Calu3 (cell line): ENCODE measurements at places on chromosomes 4 and X. TPM values are rescaled to one million over a fixed set of nuclear protein-coding genes. Genes with fewer than 3 reads are reported as not detected.

GRCh38 chrX:130060122-130061069 is 49.9 kb downstream of the ELF4 start:
- peak; percentile 91 for DNase-seq

- DNase-seq = no peak
These were observed 111.0 kb downstream of the PDE5A start for GRCh38 chr4:119517361-119518229.

- DNase-seq = no peak
These were observed 77.3 kb downstream of the SMIM20 start for GRCh38 chr4:25991340-25991739.

DNA sequence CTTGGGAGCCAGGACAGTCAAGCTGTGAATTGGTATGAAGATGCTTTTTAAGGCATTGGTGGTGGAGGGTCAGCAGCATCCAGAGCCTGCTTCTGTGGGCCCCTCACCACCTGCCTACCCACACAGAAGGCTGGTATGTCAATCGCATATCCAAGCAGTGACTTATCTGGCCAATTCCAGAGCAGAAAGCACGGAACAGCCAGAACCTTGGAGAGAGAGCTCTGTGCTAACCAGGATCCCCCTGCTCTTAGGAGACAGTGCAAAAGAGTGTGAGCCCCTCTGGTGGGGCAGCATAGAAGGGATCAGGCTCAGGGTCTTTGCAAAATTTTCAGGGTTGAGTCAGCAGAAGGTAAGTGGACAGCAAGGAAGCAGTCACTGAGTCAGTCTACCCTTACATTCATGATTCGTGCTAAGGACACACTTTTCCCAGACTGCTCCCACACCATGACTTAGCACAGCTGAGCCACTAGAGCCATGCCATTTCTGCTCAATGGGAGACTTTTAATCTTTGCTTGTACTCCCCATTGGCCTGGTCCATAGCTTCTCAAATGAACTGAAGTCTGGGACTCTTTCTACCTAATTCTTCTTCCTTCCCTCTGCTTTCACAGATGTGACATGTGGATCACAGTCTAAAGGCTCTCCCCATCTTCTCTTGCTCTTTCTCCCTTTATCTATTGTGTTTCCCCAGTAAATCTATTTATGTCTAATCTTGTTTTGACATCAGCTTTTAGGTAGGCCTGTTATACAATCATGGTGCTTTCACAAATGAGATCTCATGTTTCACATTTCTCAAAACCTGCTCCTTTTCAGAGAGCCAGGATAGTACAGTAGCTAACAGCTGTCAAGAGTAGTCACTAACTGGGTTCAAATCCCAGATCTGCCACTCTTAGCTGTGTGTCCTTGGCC is 20.0 kb downstream of the MORF4L2 start:
- no peak for DNase-seq

DNA sequence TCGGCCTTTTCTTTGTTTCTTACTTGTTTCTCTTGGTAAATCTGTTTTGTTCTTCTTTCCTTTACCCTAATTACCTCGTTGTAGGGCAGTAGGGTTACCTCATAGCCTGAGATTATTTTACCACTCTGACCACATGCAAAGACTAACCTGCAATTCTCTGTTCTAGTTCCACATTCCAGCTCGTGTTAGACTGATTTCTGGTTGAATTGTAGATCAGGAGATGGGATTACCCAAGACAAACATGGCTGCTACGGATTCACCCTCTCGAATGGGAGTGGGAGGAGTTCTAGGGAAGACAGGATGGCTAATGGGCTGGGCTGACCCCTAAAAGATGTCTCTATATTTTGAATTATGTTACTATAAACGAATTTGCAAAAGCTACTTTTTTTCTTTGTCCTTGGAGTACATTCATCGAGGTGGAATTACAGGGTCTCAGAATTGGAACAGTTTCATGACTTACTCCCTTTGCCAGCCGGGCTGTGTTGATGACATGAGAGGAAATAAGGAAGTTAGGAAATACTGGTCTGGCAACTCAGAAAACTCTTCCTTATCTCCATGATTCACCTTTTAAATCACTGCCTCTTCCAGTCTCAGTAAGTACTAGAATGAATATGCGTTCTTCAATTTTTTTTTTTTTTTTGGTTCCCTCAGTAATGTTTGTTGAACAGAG is 36.7 kb upstream of the FBXW7 start:
- DNase-seq = peak; percentile 9

DNA sequence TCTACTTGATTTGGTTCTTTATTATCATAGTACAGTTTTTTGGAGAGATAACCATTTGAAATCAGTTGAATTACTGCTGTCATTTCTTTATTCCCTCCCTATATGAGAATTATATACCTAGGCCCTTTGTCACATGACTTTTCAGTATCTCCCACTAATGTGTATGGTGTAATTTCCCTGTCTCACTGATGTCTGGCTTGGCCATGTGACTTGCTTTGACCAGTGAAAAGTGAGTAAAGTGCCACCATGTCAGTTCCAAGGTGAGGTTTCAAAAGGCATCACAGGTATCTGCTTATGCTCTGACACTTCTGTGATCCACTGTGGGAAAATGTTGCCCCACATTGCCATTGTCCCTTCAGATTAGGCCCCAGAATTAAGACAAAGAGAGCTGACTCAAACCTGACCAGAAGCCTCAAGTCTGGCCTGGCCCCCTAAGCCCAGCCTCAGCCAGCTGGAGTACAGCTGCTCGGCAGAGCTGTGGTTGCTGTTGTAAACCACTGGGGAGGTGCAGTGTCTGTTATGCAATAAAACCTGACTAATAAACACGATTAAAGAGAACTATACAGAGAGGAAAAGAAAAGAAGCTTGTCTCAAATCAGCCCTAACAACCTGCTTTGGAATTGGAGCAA is 27.5 kb downstream of the SETD7 start:
- DNase-seq = no peak

- no peak for DNase-seq
These were observed 1.5 kb downstream of the SASH3 start for GRCh38 chrX:129781134-129781672.

- DNase-seq = no peak
These were observed 162.4 kb downstream of the WDFY3 start for GRCh38 chr4:84804136-84804535.

- DNase-seq = no peak
These were observed 102.8 kb upstream of the MAOA start for GRCh38 chrX:43553257-43553656.

GRCh38 chr4:47012676-47013075 is 18.7 kb upstream of the GABRB1 start:
- no peak for DNase-seq

DNA sequence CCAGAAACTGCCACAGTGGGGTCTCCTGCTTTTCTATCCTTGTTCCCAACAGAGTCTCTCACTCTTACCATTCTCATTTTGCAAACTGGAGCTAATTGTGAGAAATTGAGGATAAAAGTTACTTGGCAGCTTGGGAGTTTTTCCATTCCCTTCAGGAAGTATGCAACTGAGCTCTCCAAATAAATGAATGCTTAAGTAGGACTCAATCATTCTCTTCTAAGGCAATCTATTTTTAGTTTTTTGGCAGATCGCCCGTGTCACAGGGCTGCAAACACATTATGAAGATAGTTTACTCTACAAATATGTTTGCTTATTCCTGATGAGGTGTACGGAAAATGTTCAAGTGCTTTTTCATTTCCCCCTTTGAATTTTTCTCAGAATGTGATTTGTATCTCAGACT is 5.3 kb downstream of the ASB11 start:
- DNase-seq = peak; percentile 33

Gene TMPRSS11B
- total RNA-seq = not detected in 2 replicates

Gene TRPC5OS
- total RNA-seq = not detected in 2 replicates

Gene TMEM175
- total RNA-seq = 18.8 and 24.2 TPM in 2 replicates

Gene XKRX
- total RNA-seq = 0.33 and 0.83 TPM in 2 replicates

Gene DGKK
- not detected in 2 replicates for total RNA-seq
